Endothelial cell (in vitro differentiated cells): ENCODE measurements at places on chromosomes 4 and X.

- DNase-seq = no peak
Observed at GRCh38 chrX:16745102-16745501, 25.7 kb downstream of the SYAP1 start.

- no peak for DNase-seq
Observed at GRCh38 chr4:162847945-162848549, 318.6 kb downstream of the NAF1 start.

GRCh38 chr4:14994242-14994641, 8.0 kb upstream of the CPEB2 start:
- DNase-seq = no peak

GRCh38 chrX:63855896-63856295, 70.9 kb upstream of the ARHGEF9 start:
- DNase-seq = no peak

- peak; percentile 22 for DNase-seq
Observed at GRCh38 chrX:129360175-129360574, 163.1 kb downstream of the SMARCA1 start.
